Lung (tissue), 17 donors: ENCODE measurements at places on chromosomes 16 and 17. TPM values are rescaled to one million over a fixed set of nuclear protein-coding genes. Genes with fewer than 3 reads are reported as not detected.

The ENPP7 gene
- not detected for total RNA-seq

GRCh38 chr16:5642011-5642410, 544.4 kb upstream of the EEF2KMT start:
- DNase-seq: no peak

DNA sequence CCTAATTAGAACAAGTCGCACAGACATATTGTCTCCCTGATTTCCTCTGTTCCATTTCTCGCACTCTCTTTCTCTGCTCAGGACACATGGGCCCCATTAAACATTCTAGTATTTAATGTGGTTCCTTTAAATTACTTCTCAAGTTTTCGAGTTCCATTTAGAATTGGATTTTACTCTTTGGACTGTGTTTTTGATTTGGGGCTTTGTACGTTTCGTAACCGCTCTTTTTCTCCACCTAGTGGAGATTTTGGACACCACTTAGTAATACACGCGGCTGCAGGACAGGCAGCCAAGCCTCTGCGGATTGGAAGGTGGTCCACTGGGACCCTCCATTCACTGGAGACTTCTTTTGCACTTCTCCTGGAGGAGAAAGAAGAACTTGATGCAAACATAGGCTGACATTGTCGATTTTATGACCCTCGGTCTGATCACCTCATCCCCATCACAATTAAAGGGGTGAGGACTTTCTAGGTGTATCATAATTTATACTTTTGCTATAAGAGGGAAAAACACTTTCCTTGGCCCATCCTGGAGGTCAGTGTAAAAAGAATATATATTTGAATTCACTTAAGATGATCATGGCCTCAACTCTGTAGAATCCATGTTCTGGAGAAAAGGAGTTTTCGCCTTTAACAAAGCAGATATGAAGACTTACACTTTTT, 85.7 kb downstream of the NOG start:
- DNase-seq: peak; percentile 71

GRCh38 chr17:50938821-50939541, 72.8 kb upstream of the TOB1 start:
- DNase-seq: no peak

DNA sequence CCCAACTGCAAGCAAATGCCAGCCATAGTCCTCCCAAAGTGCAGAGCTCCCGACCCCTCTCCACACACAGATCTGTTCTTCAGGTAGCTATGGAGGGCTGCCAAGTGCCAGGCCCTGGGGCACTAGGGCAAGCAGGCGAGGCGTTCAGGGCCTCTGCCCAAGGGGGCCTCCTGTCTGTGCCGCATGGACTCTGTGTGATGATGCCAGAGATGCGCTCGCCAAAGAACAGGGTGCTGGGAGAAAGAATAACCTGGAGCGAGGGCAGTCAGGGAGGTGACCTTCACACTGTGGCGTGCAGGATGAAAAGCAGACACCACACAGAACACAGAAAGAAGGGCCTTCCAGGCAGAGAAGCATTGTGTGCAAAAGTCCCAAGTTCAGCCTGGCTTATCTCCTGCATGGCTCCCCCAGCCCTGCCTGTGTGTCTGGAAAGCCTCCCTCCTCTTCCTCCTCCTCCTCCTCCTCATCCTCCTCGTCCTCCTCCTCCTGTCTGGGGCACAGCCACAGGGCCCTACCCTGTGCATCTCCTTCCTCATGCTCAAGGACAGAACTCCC, 44.2 kb downstream of the PEMT start:
- no peak for DNase-seq

GRCh38 chr17:59815965-59816364, 76.8 kb downstream of the TUBD1 start:
- DNase-seq: peak; percentile 68

- no peak for DNase-seq
Observed at GRCh38 chr17:42865638-42866094, 14.7 kb downstream of the AOC3 start.

The ASPHD1 gene
- total RNA-seq: 0.34 TPM

DNA sequence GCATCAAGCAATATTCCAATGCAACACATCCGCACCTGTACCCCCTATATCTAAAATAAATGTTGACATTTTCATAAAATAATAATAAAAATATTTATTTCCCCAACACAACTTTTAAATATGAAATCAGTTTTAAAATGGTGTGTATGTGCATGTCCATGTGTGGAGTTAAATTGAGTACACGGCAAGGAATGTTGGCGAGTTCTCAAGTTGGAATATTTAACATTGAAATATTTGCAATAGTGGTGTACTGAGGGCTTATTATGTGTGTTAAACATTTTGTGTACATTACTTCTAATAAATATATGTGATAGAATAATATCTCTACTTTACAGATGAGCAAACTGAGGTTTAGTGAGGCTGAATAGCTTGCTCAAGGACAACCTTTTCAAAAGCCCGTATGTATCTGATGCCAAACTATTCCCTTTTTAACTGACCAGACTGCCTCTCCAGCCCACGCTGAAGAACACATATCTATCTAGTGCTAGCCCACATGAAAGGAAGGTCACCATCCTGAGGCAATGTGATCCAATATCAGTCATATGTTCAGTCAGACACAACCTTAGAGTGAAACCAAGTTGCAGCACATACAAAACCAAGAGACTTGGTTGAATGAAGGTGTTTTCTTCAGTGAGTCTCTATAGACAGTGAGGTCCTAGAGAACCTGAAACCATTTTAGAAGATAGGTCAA, 192.2 kb upstream of the CDH11 start:
- DNase-seq: no peak

GRCh38 chr17:37553401-37553966, 55.7 kb downstream of the SYNRG start:
- no peak for DNase-seq

- DNase-seq: no peak
Observed at GRCh38 chr17:72931163-72931562, 161.3 kb downstream of the SLC39A11 start.

- no peak for DNase-seq
Observed at GRCh38 chr16:54477714-54478113, 191.1 kb upstream of the IRX3 start.

GRCh38 chr16:22296225-22297113, 740 bp upstream of the POLR3E start:
- no peak for DNase-seq

The ASPSCR1 gene
- total RNA-seq: 22.9 TPM

DNA sequence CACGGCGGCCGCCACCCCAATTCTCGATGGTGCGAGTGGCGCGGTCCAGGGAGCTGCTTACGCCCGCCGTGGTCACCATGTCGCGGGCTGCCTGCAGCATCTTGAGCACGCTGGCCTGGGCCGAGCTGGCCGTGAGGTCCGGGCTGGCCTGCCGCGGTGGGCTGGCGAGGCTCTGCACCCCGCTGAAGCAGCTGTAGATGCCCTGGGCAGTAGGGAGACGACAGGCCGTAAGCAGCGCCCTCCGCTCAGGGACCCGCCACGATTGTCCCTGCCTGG, 16.4 kb downstream of the GRIN2C start:
- no peak for DNase-seq

- no peak for DNase-seq
Observed at GRCh38 chr16:30885196-30885595, 8.7 kb downstream of the BCL7C start.

GRCh38 chr17:35521150-35521549, 16.3 kb downstream of the SLFN12L start:
- no peak for DNase-seq

The PIPOX gene
- 1.4 TPM for total RNA-seq
